Endothelial cell of umbilical vein (primary cell): ENCODE measurements at places on chromosomes 2 and 18. TPM values are rescaled to one million over a fixed set of nuclear protein-coding genes. Genes with fewer than 3 reads are reported as not detected.

The ALPP gene
- not detected in 2 replicates for polyA plus RNA-seq

The EMILIN1 gene
- 11.7 and 15.5 TPM in 2 replicates for polyA plus RNA-seq

The SERPINB13 gene
- not detected in 2 replicates for polyA plus RNA-seq

The ABCB11 gene
- 0.16 and 0.22 TPM in 2 replicates for polyA plus RNA-seq

The RGPD3 gene
- 0.02 and 0.04 TPM in 2 replicates for polyA plus RNA-seq

The PLEKHA3 gene
- 2.7 and 4.1 TPM in 2 replicates for polyA plus RNA-seq

The LIPG gene
- polyA plus RNA-seq: 63.2 and 86.3 TPM in 2 replicates

The ABHD1 gene
- 0.07 and 0.41 TPM in 2 replicates for polyA plus RNA-seq

The SERPINB2 gene
- 2.0 and 2.5 TPM in 2 replicates for polyA plus RNA-seq

The CD28 gene
- not detected in 2 replicates for polyA plus RNA-seq

The LIMS1 gene
- 192 and 229 TPM in 2 replicates for polyA plus RNA-seq

The PROM2 gene
- 0.10 and 0.39 TPM in 2 replicates for polyA plus RNA-seq

The DSEL gene
- 2.0 TPM in 2 replicates for polyA plus RNA-seq

The TEX44 gene
- not detected in 2 replicates for polyA plus RNA-seq

The ATL2 gene
- 14.9 and 23.9 TPM in 2 replicates for polyA plus RNA-seq

The CCDC178 gene
- polyA plus RNA-seq: 1.6 TPM in 2 replicates

The MARCHF4 gene
- polyA plus RNA-seq: 11.3 and 11.7 TPM in 2 replicates

The LIMS4 gene
- 18.3 and 28.8 TPM in 2 replicates for polyA plus RNA-seq

The SALL3 gene
- polyA plus RNA-seq: not detected in 2 replicates

The SLC5A7 gene
- polyA plus RNA-seq: not detected in 2 replicates

The PPIG gene
- 7.4 and 13.4 TPM in 2 replicates for polyA plus RNA-seq

The VWC2L gene
- polyA plus RNA-seq: not detected in 2 replicates

The ARHGAP28 gene
- polyA plus RNA-seq: 3.3 and 3.8 TPM in 2 replicates

The CFAP210 gene
- polyA plus RNA-seq: not detected in 2 replicates

The SEC11C gene
- polyA plus RNA-seq: 16.3 and 20.0 TPM in 2 replicates

The HAUS1 gene
- polyA plus RNA-seq: 29.4 and 29.9 TPM in 2 replicates

The UGT1A4 gene
- not detected in 2 replicates for polyA plus RNA-seq

The GCG gene
- polyA plus RNA-seq: not detected in 2 replicates

The RSAD2 gene
- polyA plus RNA-seq: 0.03 and 0.18 TPM in 2 replicates

The KIF5C gene
- polyA plus RNA-seq: 0.01 TPM in 1 of 2 replicates, not detected in the other

The SLC8A1 gene
- 0.11 and 0.19 TPM in 2 replicates for polyA plus RNA-seq

The SPEG gene
- polyA plus RNA-seq: 3.5 TPM in 2 replicates

The UGT1A5 gene
- not detected in 2 replicates for polyA plus RNA-seq

The IL1R2 gene
- not detected in 2 replicates for polyA plus RNA-seq

The UGT1A3 gene
- polyA plus RNA-seq: not detected in 2 replicates

The MAP3K19 gene
- not detected in 2 replicates for polyA plus RNA-seq

The OTX1 gene
- polyA plus RNA-seq: 0.05 TPM in 1 of 2 replicates, not detected in the other

The AQP4 gene
- not detected in 2 replicates for polyA plus RNA-seq

The LCT gene
- 0.03 TPM in 1 of 2 replicates, not detected in the other for polyA plus RNA-seq

The GALNT13 gene
- 0.06 TPM in 2 replicates for polyA plus RNA-seq

The ASXL3 gene
- 0.07 and 0.13 TPM in 2 replicates for polyA plus RNA-seq

The CNNM4 gene
- 4.7 and 5.3 TPM in 2 replicates for polyA plus RNA-seq

The MARS2 gene
- polyA plus RNA-seq: 2.3 and 2.4 TPM in 2 replicates

The SF3B6 gene
- polyA plus RNA-seq: 91.9 and 150 TPM in 2 replicates

The CDC42EP3 gene
- polyA plus RNA-seq: 14.6 and 14.9 TPM in 2 replicates

The GPBAR1 gene
- polyA plus RNA-seq: 0.14 TPM in 2 replicates

The PRKCE gene
- 31.5 and 33.9 TPM in 2 replicates for polyA plus RNA-seq

The SEMA4F gene
- polyA plus RNA-seq: 4.9 and 5.3 TPM in 2 replicates

The ICA1L gene
- polyA plus RNA-seq: 0.84 and 1.6 TPM in 2 replicates

The MYL1 gene
- polyA plus RNA-seq: not detected in 2 replicates

The PROKR1 gene
- not detected in 2 replicates for polyA plus RNA-seq

The MATN3 gene
- polyA plus RNA-seq: 1.4 and 1.8 TPM in 2 replicates

The NEB gene
- polyA plus RNA-seq: 0.84 and 0.94 TPM in 2 replicates

The CYRIA gene
- polyA plus RNA-seq: 7.4 and 9.3 TPM in 2 replicates

The CYS1 gene
- polyA plus RNA-seq: 0.03 TPM in 1 of 2 replicates, not detected in the other
